ENCODE measurements at places on chromosomes 11 and 22. TPM values are rescaled to one million over a fixed set of nuclear protein-coding genes. Genes with fewer than 3 reads are reported as not detected.

The LRRN4CL gene
- 0.91 TPM for total RNA-seq

- DNase-seq, result no peak
Observed at GRCh38 chr11:106187860-106188456, 110.5 kb downstream of the AASDHPPT start.

The TSSK2 gene
- total RNA-seq, result not detected

The SLC1A2 gene
- 135 TPM for total RNA-seq

The KRTAP5-8 gene
- not detected for total RNA-seq

DNA sequence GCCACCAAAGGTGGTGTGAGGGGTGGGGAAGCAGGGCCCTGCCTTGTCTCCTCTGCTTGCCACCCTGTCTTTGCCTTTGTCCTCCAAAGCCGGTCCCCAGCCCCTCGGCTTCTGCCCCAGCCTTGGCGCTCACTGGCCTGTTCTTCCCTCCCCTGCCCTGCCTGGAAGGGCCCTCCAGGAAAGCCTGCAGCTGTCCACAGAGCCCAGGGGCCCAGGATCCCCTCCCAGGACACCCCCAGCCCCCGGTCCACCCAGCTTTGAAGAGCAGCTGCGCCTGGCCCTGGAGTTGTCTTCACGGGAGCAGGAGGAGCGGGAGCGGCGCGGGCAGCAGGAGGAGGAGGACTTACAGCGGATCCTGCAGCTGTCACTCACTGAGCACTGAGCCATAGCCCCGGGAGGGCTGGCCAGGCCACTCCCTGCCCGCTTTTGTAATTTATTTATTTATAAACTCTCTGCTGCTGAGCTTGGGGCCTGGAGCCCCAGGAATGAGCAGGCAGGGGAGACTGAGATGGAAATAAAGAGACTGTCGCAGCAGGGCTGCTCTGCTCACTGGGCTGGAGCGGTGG is 1.3 kb upstream of the SSH3 start:
- peak; percentile 61 for DNase-seq

- no peak for DNase-seq
Observed at GRCh38 chr22:44295406-44295805, 17.3 kb downstream of the SHISAL1 start.

The FUT4 gene
- 5.9 TPM for total RNA-seq

GRCh38 chr22:29520851-29521250 is 32.7 kb downstream of the THOC5 start:
- no peak for DNase-seq

DNA sequence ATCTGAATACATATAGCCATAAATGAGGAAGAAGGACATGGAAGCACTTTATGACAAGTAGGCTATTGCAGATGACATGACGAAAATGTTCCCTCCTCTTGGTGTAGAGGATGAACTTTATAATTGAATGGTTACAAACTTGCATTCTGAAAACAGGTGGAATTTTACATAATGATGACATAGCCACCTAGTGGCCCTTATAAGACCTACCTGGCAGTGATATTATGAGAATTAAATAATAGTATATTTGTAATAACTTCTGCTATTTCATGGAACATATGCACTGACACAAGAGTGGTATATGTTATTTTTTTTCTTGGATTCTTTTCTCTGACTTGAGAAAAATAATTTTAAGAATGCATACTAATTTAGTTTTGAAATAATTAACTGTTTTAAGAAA is 22.9 kb downstream of the TRIM22 start:
- no peak for DNase-seq

- no peak for DNase-seq
Observed at GRCh38 chr22:25399649-25400151, 164.8 kb upstream of the GRK3 start.

DNA sequence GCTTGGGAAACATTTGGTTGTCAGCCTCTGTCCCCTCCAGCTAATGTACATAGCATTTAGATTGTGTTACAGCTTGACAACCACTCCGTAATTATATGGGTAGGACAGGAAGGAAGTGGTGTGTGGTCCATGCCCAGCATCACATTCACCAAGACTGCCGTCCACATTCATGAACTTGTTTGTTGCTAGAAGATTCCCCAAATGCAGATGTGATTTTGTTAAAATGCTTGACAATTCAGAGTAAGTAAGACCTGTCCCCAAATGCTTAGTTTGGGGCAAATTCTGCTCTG is 1482.7 kb downstream of the TBC1D22A start:
- no peak for DNase-seq

The TREH gene
- not detected for total RNA-seq

DNA sequence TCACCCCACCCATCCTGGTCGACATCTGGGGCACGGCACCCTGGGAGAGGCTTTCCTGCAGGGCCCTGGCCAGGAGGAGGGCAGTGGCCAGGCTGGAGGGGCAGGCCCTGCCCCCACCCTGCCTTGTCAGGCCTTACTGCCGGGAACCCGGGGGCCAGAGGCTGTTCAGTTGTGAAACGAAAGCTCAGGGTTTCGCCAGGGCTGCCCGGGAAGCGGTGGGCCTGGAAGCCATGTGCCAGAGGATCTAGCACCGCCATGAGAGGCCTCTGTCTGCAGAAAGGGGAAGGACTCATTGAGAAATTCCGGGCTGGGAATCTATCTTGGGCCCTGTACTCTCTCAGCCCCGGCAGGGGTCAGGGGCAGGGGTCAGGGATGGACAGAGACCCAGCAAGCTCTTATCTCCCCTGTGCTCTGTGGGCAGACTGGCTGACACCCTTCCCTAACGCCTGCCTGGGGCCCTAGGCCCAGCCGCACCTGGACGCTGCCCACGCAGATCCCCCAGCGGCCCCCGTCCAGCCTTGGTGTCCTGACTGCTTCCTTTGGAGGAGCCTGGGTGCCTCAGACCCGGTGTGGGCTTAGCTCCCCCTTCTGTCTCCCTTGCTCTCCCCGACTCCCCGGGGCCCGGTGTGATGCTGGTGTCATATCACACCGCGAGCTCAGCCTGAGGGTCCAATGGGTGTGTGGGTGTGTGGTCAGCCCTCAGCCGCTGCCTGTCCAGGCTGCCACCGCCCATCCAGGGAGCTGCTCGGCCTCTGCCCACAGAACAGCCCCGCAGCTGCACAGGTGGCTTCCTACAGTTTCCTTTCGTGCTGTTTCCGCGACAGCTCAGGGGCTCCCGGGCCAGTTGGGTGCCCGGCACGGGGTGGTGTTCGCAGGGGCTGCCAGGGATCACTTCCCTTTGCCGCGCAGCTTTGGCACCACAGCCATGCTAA is 6.5 kb downstream of the PIM3 start:
- no peak for DNase-seq

The FAM180B gene
- total RNA-seq, result not detected

The OR51B5 gene
- total RNA-seq, result 1.6 TPM

- DNase-seq, result no peak
Observed at GRCh38 chr11:2523821-2524391, 79.1 kb downstream of the KCNQ1 start.

- no peak for DNase-seq
Observed at GRCh38 chr22:32082331-32082730, 39.3 kb downstream of the SLC5A1 start.

GRCh38 chr11:113488931-113489351 is 13.7 kb upstream of the DRD2 start:
- DNase-seq, result no peak

The SCN2B gene
- total RNA-seq, result 4.2 TPM

DNA sequence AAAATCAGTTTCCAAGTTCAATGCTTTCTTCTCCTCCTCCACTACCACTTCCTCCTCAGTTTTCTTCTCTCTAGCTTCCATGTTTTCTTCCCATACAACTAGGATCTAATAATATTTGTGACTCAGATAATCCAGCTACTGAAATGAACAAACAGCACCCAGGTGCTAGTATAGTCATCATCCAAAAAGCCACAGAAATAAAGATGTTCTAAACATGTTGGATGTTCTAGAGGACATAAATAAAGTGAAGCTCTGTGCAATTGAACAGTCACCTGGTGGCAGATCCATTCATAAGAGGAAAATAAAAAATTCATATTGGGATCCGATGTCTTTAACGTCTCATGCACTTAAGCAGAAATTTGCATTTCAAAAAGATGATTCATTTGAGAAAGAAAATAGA is 142.8 kb downstream of the ENTHD1 start:
- no peak for DNase-seq

DNA sequence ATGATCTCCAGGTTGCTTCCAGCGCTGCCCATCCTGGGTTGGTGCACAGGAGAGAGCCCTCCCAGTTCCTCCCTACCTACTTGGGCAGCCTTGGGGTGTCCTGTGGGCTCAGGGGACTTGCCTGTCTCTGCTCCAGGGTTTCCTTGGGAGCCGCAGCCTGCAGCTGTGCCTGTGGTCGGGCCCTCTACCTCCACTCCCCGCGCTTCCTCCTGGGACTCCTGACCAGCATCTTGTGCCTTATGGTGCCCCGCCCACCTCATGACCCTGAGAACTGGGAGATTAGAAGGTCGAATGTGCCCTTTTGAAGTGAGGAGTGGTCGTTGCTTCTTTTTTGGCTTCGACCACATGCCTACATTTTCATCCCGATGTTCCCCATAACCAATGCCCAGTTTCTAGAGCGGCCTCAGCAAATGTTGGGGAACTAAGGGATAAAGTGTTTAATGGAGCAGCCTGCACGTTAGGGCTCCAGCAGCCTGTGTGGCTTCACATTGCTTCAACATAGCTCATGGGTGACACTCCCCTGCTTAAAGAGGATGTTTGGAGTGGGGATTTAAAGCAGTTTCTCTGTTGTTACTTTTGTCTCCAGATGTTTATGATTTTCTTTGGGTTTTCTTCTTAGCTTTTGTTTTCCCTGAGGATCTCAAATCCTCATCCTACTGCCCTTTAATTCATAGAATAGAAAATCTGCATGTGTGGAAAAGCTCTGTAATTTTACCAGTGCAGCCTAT is 248.8 kb downstream of the TBC1D22A start:
- no peak for DNase-seq

DNA sequence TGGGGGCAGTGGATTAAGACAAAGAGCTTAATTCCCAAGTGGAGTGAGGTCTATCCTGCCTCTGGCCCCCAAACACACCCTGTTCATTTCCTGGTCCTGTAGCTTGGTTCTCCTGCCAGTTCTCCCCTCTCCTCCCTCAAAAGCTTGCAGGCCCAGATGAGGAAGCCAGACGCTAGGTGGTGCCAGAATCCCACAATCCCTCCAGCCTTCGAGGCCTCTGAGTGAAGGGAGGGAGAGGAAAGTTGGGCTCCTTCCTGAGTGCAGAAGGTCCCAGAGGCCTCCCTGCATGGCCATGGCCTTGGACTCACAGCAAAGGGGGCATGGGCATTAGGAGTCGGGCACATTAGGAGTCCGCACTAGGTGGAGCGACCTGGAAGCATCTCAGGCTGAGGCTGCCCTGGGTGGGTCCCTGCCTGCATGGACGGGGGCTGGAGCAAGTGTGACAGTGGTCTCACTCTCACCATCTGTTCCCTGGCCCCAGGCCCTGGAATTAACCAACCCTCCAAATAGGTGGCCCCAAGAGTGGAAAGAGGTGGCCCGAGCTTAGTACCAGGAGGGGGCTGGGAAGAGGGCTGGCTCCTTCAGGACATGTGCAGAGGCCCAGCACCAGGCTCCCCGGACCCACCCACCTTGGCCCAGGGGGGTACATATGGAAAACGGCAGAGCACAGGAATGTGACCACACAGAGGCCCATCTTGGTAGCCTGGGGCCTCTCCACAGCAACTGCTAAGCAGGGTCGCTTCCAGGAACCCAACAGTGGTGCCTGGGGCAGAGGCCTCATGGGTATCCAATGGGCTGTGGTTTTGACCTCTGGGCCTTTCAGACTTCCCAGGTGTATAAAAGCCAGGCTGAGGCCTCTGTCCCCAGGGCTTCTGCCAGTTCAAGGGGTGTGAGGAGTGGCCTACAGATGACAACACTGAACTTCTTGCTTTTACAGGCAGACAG is 5.2 kb downstream of the FXYD2 start:
- peak; percentile 23 for DNase-seq

DNA sequence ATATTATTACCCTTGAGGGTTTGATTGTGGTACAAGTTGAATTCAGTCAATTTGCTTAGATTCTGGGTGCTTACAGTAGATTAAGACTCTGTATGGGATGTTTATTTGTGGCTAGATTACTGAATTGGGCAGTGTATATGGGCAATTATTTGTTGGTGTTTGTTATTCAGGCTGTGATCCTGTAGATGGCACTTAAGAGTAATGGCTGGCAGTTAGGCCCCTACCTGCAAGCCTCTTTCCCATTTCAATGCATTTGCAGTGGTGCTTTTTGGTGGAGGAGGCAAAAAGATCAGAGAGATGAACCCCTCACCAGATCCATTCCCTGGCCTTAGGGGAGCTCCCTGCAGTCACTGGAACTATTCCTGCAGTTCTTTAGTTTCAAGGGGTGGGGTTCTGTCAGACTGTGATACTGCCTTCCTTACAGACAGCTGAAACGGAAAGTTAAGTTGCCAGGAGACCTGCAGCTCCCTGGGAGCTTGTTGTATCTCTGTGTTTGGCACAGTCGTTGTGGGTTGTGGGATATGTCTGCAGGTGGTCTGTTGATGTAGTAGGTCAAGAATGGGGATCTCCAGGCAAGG is 199.5 kb downstream of the AASDHPPT start:
- DNase-seq, result peak; percentile 14

DNA sequence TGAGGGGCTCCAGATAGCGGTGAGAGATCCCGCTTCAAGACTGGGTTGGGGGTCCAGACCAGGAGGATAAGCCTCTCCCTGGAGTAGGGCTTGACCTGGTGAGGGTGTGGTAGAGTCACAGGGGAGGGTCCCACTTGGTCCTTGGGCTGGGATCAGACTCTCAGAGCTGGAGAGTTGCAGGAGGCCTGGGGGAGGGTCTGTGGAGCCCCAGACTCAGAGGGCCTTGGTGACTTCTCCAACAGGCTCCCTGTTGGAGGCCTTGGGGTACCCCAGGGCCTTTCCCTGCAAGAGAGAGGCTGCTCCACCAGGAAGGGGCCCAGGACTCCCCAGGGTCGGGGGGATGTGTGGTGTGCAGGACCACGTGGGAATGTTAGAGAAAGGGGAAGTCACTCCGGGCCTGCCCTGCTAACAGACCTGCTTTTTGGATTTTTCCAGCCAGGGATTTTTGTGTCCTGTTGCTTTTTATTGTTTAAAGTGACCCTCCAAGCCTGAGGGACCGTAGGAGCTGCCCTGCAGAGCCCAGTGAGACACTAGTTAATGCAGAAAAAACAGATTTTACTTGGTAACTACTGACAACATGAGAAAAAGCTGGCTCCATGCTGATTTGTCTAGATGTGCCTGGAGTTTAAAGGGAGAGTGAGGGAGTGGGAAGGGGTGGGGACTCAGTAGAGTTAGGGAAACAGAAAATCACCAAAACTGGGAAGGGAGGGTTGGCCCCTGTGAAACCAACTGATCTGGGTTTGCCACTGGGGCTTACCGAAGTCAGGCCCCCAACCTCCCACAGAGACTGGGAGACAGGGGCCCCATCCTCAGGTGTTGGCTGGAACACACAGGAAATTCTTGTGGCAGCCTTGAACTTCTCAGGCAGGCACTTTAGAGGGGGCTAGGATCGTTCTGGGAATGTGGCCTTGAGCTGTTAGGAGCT is 801 bp upstream of the TXNRD2 start:
- DNase-seq, result no peak

The ZNF215 gene
- 7.8 TPM for total RNA-seq

DNA sequence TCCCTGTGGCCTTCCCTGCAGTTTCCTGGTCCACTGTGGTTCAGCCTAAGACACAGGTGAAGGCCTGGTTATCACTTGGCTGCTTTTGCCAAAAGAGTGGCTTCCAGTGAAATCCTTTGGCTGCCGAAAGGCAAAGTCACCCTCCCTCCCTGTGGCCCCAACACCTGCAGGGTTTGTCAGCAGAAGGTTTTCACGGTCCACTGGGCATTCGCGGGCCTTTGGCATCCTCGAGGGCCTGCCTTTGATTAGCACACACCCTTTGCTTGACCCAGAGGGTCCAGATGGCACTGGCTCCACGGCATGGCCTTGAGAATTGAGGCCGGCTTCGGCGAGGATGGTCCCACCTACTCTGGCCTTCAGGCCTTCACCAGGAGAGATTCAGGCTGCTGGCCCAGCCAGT is 35.3 kb downstream of the RTN4R start:
- no peak for DNase-seq

Measured in cerebellum (tissue), 4 donors.